ENCODE measurements at places on chromosomes 7 and 10.

DNA sequence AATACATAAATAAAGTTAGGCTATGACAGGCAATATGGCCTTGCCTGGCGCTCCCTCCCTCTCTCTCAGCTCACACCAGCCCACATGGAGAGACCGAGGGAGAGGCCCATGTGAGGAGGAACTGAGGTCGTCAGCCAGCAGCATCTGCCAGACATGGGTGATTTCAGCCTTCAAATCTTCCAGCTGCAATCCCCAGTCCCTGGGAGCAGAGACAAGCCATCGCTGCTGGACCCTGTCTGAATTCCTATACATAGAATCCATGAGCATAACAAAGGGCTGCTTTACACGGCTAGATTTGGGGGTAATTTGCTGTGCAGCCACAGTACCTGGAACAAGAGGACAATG is 35.6 kb downstream of the ANKRD16 start:
- no peak for DNase-seq

- DNase-seq = no peak
Measured at GRCh38 chr10:48503293-48503911, 101.5 kb downstream of the ARHGAP22 start.

- DNase-seq = peak; percentile 38
Measured at GRCh38 chr10:26468291-26468690, 30.1 kb downstream of the APBB1IP start.

DNA sequence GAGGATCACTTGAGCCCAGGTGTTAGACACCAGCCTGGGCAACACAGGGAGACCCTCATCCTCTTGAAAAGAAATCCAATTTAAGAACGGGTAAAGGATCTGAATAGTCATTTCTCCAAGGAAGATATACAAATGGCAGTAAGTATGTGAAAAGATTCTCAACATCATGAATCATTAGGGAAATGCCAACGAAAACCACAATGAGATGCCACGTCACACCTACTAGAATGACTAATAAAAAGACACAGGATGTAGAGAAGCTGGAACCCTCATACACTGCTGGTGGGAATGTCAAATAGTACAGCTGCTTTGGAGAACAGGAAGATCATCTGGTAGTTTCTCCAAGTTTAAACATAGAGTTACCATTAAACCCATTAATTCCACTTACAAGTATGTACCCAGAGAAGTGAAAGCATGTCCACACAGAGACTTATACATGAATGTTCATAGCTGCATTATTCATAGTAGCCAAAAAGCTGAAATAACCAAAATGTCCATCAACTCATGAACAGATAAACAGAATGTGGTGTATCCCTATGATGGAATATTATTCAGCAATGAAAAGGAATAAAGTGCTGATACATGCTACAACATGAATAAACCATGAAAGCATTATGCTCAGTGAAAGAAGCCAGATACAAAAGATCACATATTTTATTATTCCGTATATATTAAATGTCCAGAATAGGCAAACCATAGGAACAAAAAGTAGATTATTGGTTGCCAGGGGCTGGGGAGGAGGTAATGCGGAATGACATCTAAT is 13.1 kb upstream of the ZMIZ2 start:
- DNase-seq = peak; percentile 90

DNA sequence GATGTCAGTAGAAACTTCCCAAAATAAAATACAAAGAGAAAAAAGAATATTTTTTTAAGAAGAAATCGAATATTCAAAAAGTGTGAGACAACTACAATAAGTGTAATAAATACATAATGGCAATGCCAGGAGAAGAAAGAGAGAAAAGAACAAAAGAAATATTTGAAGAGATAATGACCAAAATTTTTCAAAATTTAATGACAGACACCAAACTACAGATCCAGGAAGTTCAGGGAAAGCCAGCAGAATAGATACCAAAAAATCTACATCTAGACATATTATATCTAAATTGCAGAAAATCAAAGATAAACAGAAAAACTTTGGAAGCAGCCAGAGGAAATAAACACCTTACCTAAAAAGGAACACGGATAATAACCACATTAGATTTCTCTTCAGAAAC is 66.8 kb upstream of the CDK1 start:
- no peak for DNase-seq

GRCh38 chr10:60898321-60898720 is 45.7 kb downstream of the RHOBTB1 start:
- no peak for DNase-seq

- DNase-seq = no peak
Measured at GRCh38 chr10:18312374-18313139, 172.3 kb downstream of the CACNB2 start.

DNA sequence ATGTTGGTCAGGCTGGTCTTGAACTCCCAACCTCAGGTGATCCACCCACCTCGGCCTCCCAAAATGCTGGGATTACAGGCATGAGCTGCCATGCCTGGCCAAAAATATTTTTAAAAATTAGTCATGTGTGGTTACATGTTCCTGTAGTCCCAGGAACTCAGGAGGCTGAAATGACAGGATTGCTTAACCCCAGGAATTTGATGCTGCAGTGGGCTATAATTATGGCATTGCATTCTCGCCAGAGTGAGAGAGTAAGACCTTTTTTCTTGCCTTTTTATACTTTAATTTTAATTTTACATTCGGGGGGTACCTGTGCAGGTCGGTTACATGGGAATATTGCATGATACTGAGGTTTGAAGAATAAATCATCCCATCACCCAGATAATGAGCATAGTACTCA is 86.6 kb upstream of the ZNF92 start:
- no peak for DNase-seq

GRCh38 chr7:43536773-43537172 is 46.1 kb upstream of the STK17A start:
- DNase-seq = no peak

- no peak for DNase-seq
Measured at GRCh38 chr7:55485501-55486191, 86.7 kb downstream of the VOPP1 start.

DNA sequence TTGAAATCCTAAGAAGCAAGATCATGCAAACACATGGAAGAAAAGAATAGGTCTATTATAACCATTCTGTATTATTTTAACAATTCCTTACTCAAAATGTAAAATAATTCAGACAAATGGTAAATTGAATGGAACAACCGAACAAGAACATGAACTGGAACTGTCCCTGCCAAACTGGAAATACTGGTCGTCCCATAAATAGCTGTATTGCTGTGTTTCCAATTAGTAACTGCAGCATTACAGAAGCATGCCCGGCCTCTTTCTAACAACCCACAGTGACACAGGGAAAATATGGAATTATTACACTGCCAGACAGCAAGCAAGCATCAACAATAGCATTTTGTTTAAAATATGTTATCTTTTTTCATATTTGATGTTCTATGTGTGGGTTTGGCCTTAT is 1138.5 kb upstream of the PHF14 start:
- no peak for DNase-seq

- no peak for DNase-seq
Measured at GRCh38 chr10:27223964-27224363, 16.6 kb downstream of the ACBD5 start.

DNA sequence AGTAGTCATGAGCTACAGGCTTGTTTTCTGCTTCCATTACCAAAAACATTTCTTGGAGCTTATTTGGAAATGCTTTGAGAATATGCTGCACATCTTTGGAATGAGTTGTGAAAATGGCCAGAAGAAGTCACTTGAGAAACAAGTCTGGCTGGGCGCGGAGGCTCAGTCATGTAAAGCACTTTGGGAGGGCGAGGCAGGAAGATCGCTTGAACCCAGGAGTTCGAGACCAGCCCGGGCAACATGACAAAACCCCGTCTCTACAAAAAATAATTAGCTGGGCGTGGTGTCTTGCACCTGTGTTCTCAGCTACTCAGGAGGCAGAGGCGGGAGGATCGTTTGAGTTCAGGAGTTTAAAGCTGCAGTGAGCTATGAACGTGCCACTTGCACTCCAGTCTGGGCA is 882 bp upstream of the CHCHD1 start:
- no peak for DNase-seq

- no peak for DNase-seq
Measured at GRCh38 chr7:106521541-106521940, 139.4 kb downstream of the CCDC71L start.

- no peak for DNase-seq
Measured at GRCh38 chr10:88292185-88292514, 291.0 kb downstream of the RNLS start.

- DNase-seq = no peak
Measured at GRCh38 chr10:106548832-106549231, 615.7 kb downstream of the SORCS1 start.

GRCh38 chr10:90917238-90917967 is 3.5 kb downstream of the ANKRD1 start:
- no peak for DNase-seq

DNA sequence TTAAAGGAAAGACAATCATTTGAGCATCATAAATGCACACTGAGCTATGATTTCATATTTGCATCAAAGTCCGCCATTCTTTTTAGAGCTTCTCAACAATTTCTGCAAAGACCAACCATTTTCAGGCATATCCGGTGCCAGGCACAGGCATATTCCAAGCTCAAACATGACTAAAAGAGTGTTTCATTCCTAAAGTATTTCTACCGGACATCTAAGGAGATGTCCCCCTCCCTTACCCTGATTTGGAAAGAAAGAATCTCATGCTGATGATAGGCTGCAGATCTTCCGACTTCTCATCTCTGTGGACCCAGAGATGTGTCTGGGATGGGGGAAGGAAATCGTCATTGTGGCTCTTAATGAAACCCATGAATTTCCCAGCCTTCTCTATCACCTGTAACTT is 600.5 kb upstream of the MGMT start:
- DNase-seq = no peak

DNA sequence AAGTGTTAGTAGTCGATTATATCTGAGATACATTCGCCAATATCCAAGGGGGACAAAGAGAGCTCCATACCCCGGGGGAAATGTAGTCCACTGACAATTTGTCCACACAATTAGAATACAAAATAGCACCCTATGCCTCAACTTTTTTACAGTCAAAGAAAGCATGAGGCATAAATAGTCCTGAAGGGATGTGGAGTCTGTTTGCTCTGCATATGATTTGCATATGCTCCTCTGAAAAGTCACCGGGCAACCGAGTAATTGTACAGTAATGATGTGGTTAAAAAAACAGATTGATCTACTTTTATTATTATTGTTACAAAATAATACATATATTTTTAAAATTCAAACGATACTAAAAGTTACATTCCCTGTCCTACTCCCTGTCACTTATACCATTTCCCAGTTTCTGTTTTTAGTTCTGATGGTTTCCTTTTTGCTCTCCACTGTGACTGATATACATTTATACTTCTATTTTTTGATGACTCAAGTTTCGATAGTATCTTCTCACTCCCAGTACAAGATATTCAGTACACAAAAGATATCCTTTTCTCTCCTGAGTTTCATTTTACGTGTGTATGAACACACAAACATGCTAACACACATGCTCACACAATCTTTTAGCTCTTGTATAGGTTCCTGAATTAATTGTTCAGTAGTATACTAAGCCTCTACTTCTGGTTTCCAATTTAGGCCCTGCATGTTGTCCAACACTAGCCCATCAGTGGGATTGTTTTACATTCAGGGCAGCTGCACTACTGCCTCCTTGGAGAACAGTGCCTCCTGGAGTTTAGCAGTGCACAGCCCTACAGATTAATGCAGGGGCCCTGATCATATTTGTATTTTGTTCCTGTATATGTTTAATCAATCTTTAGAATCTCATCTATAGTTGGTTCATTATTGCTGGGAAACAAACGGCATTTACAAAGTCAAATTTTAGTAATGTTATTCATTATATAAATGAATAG is 130.9 kb downstream of the TES start:
- no peak for DNase-seq

DNA sequence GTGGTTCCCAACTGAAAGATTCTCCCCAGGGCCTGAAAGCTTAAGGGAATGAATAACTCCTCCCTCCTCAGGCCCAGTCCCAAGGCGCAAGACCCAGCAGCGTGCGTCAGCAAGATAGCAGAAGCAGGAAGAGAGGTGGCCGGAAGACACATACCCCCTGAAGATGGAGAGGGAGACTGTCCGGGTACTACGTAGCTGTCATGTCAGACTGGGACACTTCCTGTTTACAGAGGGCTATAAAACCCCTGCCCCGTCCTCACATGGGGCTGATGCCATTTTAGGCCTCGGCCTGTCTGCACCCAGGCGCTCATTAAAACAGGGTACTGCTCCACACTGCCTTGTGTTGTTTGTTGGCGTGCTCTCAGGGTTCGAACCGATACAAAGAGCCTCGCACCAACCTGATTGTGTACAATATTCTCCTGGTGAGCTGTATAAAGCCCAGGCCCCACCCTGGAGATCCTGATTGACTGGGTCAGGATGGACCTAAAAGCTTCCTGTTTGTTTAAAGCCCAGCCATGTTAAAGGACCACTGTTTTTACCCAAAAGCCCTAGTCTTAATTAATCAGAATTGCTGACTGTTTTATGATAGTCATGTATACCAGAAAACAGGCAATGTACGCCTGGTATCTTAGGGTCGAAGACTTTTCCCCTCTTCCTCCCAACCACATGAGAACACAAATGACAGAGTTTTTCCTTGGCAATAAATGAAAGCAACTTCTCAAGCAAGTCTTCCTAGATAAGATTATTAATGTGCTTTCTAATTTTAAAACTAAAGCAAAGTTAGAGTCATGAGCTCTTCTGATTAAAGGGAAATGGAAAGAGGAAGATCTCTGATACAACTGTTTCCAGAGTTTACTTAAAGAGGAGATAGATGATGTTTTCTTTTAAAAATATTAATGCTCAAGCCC is 251.5 kb downstream of the DOCK4 start:
- no peak for DNase-seq

- no peak for DNase-seq
Measured at GRCh38 chr7:108263425-108263824, 133.3 kb upstream of the LAMB4 start.

DNA sequence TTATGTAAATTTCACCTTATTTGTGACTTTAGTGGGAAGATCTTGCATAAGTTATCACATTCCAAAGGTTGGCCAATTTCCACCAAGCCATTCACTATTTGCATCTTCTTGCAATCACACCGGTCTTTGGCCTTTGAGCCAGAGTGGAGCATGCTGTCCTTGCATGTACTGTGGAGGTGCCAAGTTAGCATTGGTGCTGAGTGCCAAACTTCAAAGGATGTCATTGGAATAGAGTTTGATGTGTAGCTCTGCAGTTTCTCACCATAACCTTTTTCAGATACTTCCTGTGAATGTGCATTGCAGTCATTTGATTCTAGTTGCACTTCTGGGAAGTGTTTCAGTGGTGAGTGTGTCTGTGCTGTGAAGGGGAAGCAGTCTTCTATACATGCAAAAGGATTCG is 620.6 kb downstream of the SUGCT start:
- no peak for DNase-seq

- no peak for DNase-seq
Measured at GRCh38 chr10:124340033-124340760, 78.5 kb downstream of the OAT start.
